Activated effector memory CD4-positive, alpha-beta T cell treated with anti-CD3 and anti-CD28 coated beads, Interleukin-2, amount 50 U/mL, for 16 hours (primary cell): ENCODE measurements at places on chromosomes 1 and 21.

GRCh38 chr1:28449904-28450303 lies 55.9 kb upstream of the RCC1 start:
- DNase-seq: no peak

- no peak for DNase-seq
These were observed 34.1 kb upstream of the SUCO start for GRCh38 chr1:172498857-172499256.

DNA sequence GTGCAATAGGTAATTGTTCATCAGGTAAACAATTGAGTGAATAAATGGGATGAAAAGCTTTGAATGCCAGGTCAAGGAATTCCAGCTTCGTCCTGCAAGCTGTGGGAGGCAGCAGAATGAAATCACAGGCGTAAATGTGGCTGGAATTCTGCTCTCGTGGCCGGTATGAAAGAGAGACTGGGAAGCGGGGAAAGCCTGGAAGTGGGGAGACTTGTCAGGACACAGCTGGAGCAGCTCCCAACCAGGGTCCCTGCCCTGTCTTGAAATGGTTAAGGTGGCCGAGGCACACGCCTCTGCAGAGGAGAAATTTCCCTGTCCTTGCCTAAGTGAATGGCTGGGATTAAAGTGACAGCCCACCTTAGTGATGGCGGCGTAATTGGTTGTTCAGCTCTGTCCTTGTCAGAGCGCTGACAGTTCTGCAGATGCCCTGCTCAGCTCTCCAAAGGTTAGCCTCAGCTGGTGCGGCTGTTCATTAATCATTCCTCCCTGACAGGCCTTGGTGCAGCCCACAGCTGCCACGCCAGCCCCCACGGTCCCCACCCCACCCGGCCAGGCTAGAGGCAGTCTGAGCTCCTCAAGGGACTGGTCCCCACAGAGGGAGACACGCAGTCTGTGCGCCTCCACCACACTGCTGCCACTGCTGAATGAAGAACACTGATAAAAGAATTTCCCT lies 398.3 kb upstream of the POU3F1 start:
- DNase-seq: no peak

GRCh38 chr1:43978264-43978550 lies 803 bp upstream of the B4GALT2 start:
- DNase-seq: no peak

DNA sequence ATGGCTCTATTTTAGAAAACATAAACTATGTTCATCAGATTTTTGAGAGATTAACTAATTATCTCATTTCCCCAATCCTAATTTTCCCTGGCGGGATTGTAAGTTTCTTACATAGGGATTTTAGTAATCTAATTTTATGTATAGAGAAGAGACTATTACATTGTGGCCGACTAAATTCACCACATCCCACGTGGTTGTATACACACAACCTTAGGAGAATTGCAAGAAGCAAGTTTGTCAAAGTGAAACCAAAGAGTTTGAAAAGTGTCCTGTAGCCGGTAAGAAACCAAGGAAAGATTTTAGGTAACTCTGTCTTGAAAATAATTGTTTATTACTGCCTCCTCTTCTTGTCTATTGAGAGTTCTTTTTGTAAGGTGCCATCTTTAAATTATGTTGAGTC lies 550.6 kb downstream of the LTN1 start:
- no peak for DNase-seq

GRCh38 chr1:23909412-23909811 lies 3.8 kb downstream of the CNR2 start:
- no peak for DNase-seq

GRCh38 chr1:87826681-87827251 lies 498.1 kb downstream of the LMO4 start:
- no peak for DNase-seq

DNA sequence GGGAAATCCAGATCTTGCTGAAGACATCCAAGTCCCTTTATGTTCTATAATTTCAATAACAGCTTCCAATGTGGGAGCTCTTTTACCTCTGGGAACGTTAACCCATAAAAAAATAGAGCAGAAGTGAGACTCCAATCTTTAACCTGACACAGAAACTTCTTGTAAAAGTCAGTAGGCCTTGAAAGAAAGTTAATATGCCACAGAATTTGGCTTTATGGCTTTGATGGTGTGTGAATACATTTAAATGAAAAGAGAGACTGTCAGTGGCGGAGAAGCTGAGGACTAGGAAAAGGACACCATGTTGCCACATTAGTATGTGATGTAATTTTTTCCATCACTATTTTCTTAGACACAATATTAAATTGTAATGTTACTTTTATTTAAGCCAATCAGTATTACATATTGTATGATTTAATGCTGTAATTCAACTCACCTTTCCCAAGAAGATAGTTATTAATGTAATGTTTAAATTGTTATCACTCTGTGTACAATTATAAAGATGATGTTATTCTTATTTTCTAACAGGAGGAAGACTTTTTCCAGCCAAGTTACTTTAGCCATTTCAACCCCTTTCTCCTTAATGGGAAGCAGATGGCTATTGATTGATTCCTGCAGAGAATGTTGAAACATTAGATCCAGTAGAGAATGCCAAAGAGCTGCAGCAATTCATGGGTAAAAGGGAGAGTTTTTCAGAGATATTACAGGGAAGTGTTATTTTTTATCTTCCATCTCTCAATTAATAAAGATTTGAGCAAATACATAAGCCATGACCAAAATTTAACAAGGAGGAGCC lies 17.5 kb upstream of the CLDN8 start:
- no peak for DNase-seq

- DNase-seq: no peak
These were observed 77.6 kb upstream of the CD34 start for GRCh38 chr1:207988326-207989165.

GRCh38 chr1:180158149-180159147 lies 3.8 kb downstream of the QSOX1 start:
- no peak for DNase-seq

DNA sequence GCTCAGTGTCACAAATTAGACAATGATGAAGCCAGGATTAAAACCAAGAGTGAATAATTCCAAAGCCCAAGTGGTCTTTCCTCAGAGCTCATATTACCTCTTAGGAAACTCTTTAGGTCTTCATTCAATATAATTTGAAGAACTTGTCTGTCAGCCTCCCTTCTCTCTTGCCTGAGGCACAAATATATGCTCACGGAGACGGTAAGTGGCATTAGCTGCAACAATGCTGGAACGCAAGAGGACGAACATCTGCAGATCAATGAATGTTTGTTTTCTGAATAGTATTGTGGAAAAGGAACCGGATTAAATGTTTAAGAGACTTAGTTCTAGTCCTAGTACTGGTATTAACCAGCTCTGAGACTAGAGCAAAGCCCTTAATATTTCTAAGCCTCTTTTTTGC lies 39.7 kb upstream of the LYST start:
- no peak for DNase-seq

- DNase-seq: peak; percentile 47
These were observed 29.6 kb downstream of the RNU1-1 start for GRCh38 chr1:16484501-16484835.

GRCh38 chr1:226497991-226498639 lies 50.4 kb upstream of the STUM start:
- DNase-seq: no peak

- DNase-seq: peak; percentile 45
These were observed 61.4 kb downstream of the STUM start for GRCh38 chr1:226609836-226610455.

GRCh38 chr1:212218911-212219310 lies 66.3 kb upstream of the PPP2R5A start:
- DNase-seq: no peak
